ENCODE measurements at places on chromosomes 1 and 21. TPM values are rescaled to one million over a fixed set of nuclear protein-coding genes. Genes with fewer than 3 reads are reported as not detected.

SLX9 gene
- total RNA-seq, result 50.6 TPM

CA6 gene
- not detected for total RNA-seq

CFHR2 gene
- not detected for total RNA-seq

PGLYRP3 gene
- total RNA-seq, result not detected

AJAP1 gene
- total RNA-seq, result not detected

RC3H1 gene
- total RNA-seq, result 30.0 TPM

NUDT4B gene
- not detected for total RNA-seq

FMO3 gene
- total RNA-seq, result not detected

CHIA gene
- not detected for total RNA-seq

TMEM125 gene
- total RNA-seq, result not detected

F13B gene
- total RNA-seq, result not detected

SLAMF9 gene
- not detected for total RNA-seq

RIPK4 gene
- not detected for total RNA-seq

TNFSF4 gene
- total RNA-seq, result 59.6 TPM

ROR1 gene
- 10.9 TPM for total RNA-seq

SYT14 gene
- total RNA-seq, result 0.18 TPM

FCAMR gene
- not detected for total RNA-seq

TRIM67 gene
- not detected for total RNA-seq

S1PR1 gene
- total RNA-seq, result 137 TPM

IGSF21 gene
- total RNA-seq, result not detected

ZC3H12A gene
- 6.3 TPM for total RNA-seq

TNFRSF8 gene
- total RNA-seq, result not detected

PLXNA2 gene
- 229 TPM for total RNA-seq

SPRR2F gene
- not detected for total RNA-seq

GDAP2 gene
- 20.7 TPM for total RNA-seq

DISP3 gene
- total RNA-seq, result 0.49 TPM

GNL2 gene
- total RNA-seq, result 55.5 TPM

HAO2 gene
- not detected for total RNA-seq

NOTCH2 gene
- 47.6 TPM for total RNA-seq

CYP4Z1 gene
- not detected for total RNA-seq

KRTAP19-1 gene
- total RNA-seq, result not detected

VAV3 gene
- total RNA-seq, result 1.5 TPM

MEX3A gene
- 26.6 TPM for total RNA-seq

CLCNKB gene
- total RNA-seq, result not detected

RHBG gene
- total RNA-seq, result not detected

FAM151A gene
- not detected for total RNA-seq

CAMK2N1 gene
- 11.9 TPM for total RNA-seq

DNAJC16 gene
- total RNA-seq, result 23.3 TPM

DARS2 gene
- total RNA-seq, result 33.6 TPM

CALML6 gene
- 0.85 TPM for total RNA-seq

RHD gene
- not detected for total RNA-seq

CRP gene
- not detected for total RNA-seq

KRTAP13-2 gene
- not detected for total RNA-seq
